ENCODE measurements at places on chromosomes 7 and 10. TPM values are rescaled to one million over a fixed set of nuclear protein-coding genes. Genes with fewer than 3 reads are reported as not detected.

HOXA6 gene
- total RNA-seq, result not detected

PGAM2 gene
- 322 TPM for total RNA-seq

NUPR2 gene
- total RNA-seq, result not detected

UBN2 gene
- 20.2 TPM for total RNA-seq

TUBAL3 gene
- 0.40 TPM for total RNA-seq

DNA sequence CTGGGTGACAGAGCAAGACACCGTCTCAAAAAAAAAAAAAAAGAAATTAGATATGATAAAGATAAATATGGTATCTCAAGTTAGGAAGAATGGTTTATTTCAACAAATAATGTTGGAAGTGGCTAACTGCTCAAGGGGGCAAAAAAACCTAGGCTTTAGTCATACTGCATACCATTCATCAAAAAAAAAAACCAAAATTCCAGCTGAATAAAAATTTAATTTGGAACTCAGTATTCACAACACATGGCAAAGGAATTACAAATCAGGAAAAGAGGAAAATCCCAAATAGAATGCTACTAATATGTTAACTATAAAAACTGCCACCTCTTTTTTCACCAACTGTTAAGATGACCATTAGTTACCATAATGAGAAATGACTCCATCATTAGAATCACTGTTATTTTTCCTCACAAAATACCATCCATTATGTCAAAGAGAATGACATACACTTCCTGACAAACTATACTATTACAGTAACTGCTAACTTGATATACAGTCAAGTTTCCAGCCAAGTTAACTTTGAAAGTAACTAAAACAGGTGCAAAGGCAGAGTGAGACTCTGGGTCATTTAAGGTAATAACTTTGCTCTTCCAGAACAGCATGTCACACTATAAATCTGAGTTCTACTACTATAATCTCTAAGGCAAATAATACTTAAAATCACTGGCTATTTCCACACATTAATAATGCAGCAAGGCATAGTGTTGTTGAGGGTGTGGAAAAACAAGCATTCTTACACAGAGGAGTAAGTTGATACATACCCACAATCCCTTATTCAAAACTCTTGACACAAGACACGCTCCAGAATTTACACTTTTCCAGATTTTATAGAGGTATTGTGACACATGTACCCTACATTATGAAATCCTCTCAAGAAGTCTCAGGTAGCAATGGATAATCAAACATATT is 10.2 kb downstream of the KBTBD2 start:
- DNase-seq, result no peak

- DNase-seq, result no peak
Measured at GRCh38 chr7:105656922-105657521, 75.7 kb upstream of the EFCAB10 start.

DNA sequence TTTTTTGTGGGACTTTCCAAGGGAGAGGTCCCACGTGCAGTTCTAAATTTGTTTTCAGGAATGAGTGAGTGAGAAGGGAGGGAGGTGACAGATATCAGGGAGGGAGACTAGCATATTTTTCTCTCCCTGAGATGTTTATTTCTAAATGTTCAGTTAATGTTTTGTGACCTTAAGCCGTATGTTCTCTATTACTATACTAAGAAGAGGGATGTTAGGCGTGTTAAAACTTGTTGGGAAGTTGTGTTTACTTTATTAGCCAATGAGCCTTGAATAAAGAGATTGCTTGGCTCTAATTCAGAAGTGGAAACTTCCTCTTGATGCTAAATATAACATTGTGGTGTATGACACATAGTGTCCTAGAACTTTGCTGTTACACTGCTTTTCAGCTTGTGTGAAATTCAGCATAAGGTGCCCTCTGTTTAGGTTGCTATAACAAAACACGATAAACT is 37.3 kb downstream of the DNAH11 start:
- DNase-seq, result no peak

DNA sequence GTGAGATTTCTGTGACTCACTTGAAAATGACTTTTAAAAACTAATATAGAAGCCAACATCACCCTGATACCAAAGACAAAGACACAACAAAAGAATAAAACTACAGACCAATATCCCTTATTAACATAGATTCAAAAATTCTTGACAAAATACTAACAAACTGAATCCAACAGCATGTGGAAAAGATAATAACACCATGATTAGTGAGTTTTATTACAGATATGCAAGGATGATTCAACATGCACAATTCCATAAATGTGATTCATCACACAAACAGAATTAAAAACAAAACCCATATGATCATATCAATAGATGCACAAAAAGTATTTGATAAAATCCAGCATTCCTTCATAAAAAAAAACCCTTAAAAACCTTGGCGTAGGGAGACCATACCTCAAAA is 6.5 kb downstream of the MGAM start:
- no peak for DNase-seq

GRCh38 chr10:21100190-21100589 is 203.1 kb upstream of the NEBL start:
- no peak for DNase-seq

GRCh38 chr7:15906436-15906835 is 220.0 kb upstream of the MEOX2 start:
- no peak for DNase-seq

GRCh38 chr7:119175911-119176627 is 951.6 kb downstream of the ANKRD7 start:
- DNase-seq, result peak; percentile 57

- no peak for DNase-seq
Measured at GRCh38 chr10:34702093-34702937, 112.8 kb downstream of the PARD3 start.

DNA sequence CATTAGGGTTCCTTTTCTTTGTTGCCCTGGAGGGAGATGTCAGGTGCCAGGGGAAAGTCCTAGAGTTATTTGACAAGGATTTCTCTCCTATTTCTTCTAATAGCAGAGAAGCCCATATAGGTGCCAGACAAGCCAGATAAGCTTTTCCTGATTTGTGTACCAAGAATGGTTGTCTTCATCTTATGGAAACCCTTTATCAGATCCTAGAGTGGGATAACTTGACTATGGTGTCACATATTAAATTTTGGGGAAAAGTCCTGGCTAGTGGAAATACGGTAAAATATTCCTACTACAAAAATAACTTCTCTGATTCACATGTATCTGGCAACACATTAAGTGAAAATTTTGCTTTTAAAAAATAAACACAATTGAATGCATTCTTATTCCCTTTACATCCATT is 1.2 kb downstream of the OR2A12 start:
- DNase-seq, result no peak

- peak; percentile 69 for DNase-seq
Measured at GRCh38 chr10:28681291-28681763, 4.0 kb downstream of the BAMBI start.

DNA sequence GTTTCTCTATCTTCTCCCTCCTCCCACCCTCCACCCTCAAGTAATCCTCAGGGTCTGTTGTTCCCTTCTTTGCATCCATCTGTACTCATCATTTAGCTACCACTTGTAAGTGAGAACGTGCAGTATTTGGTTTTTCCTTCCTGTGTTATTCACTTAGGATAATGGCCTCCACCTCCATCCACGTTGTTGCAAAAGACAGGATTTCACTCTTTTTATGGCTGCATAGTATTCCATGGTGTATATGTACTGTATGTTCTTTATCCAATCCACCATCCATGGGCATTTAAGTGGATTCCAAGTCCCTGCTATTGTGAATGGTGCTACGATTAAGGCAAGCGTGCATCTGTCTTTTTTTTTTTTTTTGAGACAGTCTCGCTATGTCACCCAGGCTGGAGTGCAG is 72.4 kb downstream of the PROSER2 start:
- DNase-seq, result no peak

- DNase-seq, result no peak
Measured at GRCh38 chr7:98474558-98474957, 73.7 kb upstream of the BAIAP2L1 start.

- DNase-seq, result no peak
Measured at GRCh38 chr10:34200355-34200901, 614.7 kb downstream of the PARD3 start.

DNA sequence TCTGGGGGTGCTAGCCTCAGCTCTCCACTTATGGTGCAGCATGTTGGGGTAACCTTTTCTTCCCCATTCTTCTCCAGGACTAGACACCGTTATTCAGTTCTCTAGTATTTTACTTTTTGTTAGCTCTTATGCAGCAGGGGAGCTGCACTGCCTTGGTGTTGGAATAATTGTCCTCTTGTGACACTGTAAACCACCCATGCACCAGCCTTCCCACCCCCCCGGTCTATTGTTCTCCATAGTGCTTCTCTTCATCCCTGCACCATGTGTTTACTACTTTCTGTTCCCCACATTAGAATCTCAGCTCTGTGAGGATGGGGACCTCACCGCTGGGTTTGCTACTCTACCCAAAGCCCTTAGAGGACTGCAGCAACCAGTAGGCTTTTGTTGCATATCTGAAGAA is 230.7 kb downstream of the RPS24 start:
- DNase-seq, result no peak

DNA sequence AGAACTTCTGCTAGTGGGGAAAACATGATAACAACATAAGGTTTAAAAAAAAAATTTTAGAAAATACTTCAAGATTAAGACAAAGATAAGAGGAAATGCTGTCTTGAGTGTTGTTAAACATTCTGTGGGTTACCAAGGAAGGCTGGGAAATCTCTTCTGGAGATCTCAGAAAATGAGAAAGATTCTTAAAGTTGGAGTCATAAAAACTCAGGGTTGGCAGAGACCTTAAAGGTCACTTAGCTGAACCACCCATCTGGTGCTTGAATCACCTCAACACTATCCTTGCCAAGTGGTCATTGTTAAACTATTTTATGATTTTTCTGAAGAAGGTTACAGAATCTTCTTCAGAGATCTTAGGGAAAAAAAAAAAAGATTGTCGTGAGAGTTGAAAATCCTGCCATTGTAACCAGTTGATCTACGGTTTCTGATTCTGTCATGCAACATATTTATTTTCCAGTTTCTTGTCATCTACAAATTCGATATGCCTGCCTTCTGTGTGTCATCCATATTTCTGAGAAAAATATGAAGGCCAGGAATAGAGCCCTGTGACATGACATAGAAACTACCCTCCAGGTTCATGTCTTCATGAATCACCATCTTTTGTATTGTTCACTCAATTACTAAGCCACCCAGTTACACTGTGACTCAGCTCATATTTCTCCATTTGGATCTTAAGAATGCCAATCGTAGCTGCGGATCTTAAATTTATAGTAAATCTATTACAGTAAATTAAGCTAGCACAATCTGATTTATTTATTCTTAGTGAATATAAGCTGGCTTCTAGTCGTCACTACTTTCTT is 179.2 kb downstream of the ST7 start:
- no peak for DNase-seq

Data from cardiac septum (tissue), 1 donor.